Heart left ventricle (tissue), 16 donors: ENCODE measurements at places on chromosomes 5 and 9. TPM values are rescaled to one million over a fixed set of nuclear protein-coding genes. Genes with fewer than 3 reads are reported as not detected.

- no peak for DNase-seq
These were observed 328.8 kb upstream of the IRX1 start for GRCh38 chr5:3266861-3267260.

GRCh38 chr5:22916393-22916792, 63.2 kb upstream of the CDH12 start:
- DNase-seq, result no peak

GRCh38 chr9:123550012-123550411, 194.0 kb downstream of the CRB2 start:
- DNase-seq, result no peak

DNA sequence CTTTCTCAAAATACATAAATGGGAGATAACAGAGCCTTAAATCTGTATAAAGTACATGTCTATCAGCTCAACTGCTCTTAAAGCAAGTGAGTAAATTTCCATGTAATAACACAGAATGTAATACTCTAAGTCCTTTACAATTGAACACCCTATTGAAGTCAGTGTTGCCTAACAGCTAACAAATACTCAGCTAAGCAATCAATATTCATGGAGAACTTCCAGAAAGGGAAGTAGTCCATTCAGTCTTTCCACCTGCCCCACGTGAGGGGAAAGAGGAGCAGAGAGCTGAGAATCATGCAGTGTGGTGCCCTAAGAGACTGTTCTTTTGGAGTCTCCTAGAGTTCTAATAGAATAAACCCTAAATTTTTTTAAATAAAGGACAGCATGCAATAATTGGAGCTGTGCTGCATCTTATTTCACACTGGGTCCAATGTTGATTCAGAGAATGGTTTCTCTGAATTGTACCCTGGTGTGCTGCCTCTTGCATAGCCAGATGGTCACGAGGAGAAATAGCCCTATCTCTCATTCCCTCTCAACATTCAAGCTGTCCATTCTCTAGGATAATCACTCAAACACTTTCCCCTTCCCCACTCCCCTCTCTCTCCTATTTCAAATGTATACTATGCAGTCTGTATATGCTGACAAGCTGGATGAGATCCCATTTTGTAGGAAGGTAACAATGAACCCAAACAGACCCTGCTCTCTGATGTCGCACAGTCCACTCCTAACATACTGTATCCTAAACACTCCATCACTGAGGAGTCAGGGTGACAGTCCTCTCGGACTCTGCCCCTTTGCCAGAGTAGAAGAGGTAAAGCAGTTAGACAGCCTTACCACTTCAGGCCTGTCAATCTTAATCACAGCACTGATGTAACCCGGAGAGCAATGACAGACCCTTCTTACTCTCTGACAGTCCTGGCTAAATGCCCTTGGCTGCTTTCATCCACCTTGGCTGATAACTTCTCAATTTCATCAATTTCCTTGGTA, 134.8 kb downstream of the EPB41L4A start:
- DNase-seq, result no peak

GRCh38 chr5:56638768-56639238, 176.5 kb upstream of the MAP3K1 start:
- DNase-seq, result no peak

KIF4B gene
- total RNA-seq, result not detected

TAF11L6 gene
- not detected for total RNA-seq

CDH18 gene
- total RNA-seq, result not detected

TMEFF1 gene
- total RNA-seq, result 0.19 TPM

PCDHB2 gene
- 2.3 TPM for total RNA-seq

SNX24 gene
- 16.6 TPM for total RNA-seq

PROB1 gene
- total RNA-seq, result 38.1 TPM
